ENCODE measurements at places on chromosomes 7 and 10.

- no peak for DNase-seq
Observed at GRCh38 chr7:42250411-42250810, 13.4 kb upstream of the GLI3 start.

- DNase-seq = no peak
Observed at GRCh38 chr10:30348378-30348776, 701 bp downstream of the MTPAP start.

DNA sequence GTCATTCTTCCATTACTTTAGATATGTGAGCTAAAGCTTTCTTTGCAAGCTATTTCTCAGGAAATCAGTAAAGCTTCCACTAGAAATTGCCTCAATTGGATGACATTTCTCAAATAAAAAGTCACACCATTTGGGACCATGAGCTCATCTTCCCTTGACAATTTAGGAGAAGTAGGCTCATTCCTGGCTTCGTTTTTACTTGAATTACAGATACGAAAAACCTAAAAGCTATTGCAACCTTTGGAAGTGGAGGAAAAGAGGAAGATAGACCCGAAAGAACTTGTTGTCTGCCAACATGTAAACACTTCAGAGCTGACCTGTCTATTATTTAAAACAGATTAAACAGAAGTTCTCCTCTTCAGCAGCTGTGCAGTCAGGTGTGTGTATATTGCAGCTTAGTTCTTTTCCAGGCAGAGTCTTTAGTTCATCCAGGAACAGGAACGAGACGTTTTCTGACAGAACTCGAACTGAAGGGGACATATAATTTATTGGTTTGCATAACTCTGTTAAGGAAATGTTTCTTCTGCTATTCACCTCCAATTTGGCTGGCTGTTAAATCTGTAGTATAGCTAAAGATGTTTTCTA lies 43.1 kb upstream of the ST8SIA6 start:
- no peak for DNase-seq

DNA sequence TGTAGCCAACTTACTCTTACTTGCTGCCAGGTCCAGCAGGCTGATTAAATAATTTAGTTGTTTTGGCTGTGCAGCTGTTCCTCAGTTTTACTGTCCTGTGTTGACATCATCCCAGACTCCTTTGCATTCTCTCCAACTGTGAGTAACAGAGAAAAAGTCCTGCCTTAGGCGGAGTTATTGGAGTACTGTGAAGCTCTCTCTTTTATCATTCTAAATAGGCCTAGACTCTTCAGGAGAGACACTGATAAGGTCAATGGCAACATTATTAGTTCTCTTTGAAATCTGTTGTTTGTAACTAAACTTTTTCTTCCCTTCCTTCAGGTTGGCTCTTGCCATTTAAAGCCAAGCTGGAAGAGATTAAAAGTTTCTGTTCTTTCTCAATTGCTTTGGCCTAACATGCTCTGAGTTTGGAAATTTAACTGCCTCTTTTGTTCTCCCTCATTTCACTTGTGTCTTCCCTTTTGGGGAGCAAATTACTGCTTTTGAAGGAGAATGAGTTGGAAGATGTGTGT lies 215.7 kb upstream of the CSTF2T start:
- no peak for DNase-seq

DNA sequence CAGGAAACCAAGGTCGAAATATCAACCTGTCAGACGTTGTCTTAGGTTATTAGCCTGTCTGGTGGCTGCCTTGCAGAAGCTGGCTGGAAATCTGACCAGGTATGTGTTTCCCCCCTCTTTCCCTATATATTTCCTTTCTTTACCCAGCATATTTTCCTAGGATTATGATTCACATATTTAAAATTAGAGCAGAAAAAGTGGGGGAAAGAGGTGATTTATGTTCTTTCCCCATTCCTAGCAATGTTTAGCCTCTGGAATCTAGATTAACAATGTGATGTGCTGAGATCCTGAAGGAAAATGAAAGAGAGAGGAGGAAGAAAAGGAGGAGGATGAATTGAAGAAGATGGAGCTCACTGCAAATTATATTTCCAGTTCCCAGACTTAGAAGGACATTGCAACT lies 421.4 kb upstream of the AUTS2 start:
- DNase-seq = no peak

DNA sequence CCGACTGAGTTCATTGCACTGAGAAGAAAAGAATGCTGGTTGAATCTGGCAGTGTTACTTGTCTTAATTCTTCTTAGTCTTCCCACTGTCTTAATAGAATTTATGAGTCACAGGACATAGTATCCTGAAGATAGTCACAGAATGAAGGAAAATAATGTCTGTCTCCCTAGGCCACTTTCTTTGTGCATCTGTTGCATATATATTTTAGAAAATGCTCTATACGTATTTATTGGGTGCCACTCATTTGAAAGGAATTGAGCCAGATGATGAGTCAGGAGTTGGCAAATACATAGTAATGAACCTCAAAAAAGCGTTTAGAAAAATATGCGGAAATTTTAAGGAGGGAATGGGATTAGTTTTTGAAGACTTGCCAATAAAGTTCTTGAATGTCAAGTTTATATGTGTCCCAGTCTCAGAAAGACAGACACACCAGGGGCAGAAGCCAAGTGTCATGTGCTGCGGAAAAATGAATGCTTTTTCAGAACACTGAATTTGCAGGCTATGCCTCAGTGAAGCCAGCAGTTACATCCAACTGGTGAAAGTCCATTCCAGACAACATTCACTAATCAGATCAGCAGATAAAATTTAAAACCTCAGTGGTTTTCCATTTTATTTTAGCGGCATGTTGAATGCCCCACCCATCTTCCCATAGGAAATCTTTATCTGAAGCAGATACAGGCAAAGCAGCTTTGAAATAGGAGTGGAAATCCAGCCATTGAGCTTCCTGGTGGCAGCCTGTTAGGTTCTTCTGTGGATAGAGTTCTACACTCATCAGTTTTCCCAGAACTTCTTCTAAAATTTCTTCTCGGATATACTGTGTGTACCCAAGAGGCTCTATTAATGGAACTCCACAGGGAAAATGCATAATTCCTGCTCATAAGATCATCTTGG lies 308.4 kb downstream of the BICC1 start:
- no peak for DNase-seq

GRCh38 chr10:52308251-52309031 lies 5.6 kb upstream of the DKK1 start:
- no peak for DNase-seq

DNA sequence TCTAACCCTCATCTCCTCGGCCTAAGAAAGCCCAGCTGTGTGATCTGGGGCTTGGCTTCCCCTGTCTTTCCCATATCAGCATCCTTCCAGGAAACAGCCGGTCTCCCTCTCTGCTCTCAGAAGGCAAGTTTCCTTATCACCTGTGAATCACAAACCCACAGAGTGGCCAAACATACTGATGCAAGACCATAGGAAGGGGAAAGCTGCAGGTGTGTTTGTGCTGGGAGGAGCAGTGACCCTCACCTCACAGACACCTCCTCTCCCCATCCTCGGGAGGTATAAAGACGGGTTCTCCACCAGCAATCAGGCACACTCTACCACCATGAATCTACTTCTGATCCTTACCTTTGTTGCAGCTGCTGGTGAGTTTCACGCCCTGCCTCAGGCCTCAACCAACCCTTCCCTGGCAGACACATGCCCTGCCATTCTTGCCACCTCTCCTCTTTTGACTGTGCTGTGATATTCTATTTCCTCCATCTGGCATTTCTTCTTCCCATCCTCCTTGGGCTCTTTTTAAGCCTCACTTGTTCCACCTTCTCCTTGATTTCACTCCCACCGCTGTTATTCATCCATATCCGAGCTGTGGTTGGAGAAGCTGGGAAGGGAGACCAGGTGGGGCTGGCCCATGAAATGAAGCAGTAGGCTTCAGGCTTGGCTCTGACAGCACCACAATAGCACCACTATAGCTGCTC lies at the start of gene PRSS2:
Gene PRSS2 (plus strand): TSS at position 310 of the 692 bp plus-strand sequence. CDS start 13 bp downstream, at position 323.
- DNase-seq = no peak

GRCh38 chr10:58460157-58460556 lies 52.5 kb upstream of the BICC1 start:
- DNase-seq = no peak

GRCh38 chr7:932651-932975 lies 21.9 kb downstream of the ADAP1 start:
- no peak for DNase-seq

DNA sequence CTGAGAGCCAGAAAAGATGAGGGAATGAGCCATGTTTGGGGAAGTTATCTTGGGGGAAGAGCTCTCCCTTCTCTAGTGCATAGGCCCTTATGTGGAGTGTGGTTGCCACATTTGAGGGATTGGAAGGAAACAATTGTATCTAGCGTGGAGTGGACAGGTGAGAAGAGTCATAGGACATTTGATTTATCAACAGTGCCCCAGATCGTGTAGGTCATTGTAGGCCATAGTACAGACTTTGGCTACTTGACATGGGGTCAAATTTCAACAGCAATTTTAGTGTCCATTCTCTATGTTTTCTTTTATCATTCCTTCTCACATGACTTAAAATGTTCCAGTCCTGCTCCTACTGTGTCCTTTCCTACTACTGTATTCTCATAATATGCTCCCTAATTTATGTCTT lies 1182.8 kb downstream of the SORCS1 start:
- DNase-seq = no peak
